ENCODE measurements at places on chromosomes 7 and 10.

- no peak for DNase-seq
These were observed 69.4 kb downstream of the VOPP1 start for GRCh38 chr7:55502858-55503440.

DNA sequence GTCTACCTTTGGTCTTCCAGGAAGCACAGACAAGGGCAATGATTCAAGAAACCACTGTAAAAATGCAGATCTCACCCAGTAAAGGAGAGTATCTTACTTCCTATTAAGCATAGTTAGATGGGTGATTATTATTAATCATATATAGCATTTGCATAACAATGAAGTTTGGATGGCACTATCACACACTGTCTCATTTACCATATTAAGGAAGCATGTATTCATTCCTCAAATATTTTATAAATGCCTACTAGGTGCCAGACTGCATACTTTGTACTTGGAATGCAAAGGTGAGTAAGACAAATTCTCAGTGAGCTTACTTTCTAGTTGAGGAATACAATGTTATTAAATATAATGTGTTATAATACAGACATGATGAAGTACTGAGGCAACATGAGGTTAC, 53.9 kb upstream of the SKAP2 start:
- no peak for DNase-seq

DNA sequence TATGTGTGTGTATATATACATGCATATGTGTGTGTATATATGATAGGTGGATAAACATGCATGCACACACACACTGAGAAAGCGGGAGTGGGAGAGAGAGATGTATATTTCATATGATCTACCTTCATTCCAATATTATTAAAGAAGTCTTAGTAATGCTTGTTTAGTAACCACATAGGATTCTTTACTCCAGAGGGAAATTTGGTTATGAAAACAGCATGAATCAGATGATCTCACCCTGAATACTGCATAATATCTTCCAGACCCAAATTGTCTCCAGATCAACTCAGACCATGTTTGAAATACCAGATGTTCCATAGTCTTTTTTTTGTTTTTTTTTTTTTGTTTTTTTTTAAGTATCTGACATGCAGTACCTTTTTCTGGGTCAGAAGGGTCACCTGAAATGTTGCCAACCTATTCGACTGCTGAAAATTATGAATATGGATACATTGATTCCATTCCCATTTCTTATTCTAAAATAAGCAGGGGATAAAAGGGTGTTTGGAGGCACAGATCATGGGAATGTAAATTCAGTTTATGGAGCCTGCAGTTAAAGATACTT, 17.4 kb downstream of the TES start:
- DNase-seq = no peak

GRCh38 chr10:75606203-75606779, 174.9 kb downstream of the LRMDA start:
- no peak for DNase-seq

DNA sequence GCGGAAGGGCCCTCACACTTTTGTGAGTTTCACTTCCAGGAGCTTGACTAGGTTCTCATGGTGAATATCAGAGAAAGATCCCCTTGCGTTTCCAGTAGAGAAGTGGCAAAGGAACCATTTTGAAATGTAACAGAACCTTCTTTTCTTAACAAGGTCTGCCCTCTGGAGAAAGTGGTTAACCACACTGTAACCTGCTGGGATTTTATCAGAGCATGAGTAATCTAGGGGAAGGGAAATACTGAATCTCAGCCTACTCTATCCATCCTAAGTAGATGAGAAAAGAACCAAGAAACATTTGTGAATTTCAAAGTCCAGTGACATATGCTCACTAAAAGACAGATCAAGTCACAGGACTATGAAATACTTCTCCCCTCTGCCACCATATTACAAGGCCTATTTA, 235.5 kb downstream of the ZEB1 start:
- no peak for DNase-seq

DNA sequence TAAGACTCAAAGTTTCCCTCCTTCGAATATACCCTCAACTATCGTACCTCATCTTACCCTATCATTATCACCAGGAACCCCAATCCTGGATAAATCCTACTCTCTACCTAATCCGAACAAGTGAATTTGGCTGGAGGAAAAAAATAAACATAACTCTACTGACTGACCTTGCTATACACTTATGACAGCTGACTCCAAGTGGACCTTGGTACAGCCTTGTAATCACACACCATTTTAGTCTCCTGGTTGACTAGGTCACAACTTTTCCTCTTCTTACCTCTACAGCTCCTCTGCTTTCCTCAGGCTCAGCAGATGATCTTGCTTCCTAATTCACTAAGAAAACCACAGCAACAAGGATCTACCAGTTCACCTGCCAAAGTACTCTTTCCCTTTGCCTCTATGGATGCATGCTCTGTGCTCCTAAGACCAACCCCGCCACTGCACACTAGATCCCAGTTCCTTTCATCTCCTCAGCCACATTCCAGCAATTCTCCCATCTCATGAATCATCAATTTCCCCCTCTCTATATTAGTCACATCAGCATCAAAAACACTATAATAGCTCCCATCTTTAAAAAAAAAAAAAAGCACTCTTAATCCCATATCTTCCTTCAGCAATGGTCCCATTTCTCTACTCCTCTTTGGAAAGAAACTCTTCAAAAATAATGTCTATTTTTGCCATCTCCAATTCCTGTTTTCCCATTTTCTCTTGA, 35.5 kb downstream of the COA1 start:
- no peak for DNase-seq

GRCh38 chr10:97861924-97862323, 12.3 kb downstream of the GOLGA7B start:
- DNase-seq = no peak

- DNase-seq = no peak
These were observed 1.1 kb downstream of the HNRNPA2B1 start for GRCh38 chr7:26199301-26200037.

- DNase-seq = no peak
These were observed 73.5 kb upstream of the DLX6 start for GRCh38 chr7:96931891-96932290.

GRCh38 chr7:26182706-26183105, 17.8 kb downstream of the HNRNPA2B1 start:
- no peak for DNase-seq

DNA sequence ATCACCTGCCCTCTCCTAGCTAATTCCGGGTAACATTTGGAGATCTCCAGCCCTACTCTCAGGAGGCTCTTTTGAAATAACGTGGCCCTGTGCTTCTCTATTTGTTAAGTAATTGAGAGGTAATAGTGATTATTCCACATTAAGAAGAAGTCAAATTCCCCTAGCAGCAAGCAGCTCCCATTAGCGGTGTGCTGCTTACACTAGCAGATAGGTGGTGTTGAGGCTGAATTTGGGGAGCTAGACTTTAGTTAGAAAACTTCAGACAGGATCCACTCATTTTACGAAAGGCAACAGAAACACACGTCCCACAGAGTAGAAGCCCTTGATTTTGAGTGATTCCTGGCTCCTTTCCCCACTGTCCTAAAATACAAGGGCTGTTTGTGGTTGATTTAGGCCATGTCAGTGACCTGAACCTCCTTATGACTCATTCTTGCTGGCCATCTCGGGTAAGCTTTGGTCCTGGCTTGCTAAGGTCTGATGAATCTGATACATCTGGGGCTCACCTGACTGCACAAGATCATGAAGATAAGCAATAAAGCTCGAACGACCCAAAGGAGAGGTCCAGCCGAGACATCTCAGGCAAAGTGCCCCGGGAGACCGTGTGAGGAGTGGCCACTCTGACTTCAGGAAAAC, 77.2 kb downstream of the FAM204A start:
- DNase-seq = no peak

DNA sequence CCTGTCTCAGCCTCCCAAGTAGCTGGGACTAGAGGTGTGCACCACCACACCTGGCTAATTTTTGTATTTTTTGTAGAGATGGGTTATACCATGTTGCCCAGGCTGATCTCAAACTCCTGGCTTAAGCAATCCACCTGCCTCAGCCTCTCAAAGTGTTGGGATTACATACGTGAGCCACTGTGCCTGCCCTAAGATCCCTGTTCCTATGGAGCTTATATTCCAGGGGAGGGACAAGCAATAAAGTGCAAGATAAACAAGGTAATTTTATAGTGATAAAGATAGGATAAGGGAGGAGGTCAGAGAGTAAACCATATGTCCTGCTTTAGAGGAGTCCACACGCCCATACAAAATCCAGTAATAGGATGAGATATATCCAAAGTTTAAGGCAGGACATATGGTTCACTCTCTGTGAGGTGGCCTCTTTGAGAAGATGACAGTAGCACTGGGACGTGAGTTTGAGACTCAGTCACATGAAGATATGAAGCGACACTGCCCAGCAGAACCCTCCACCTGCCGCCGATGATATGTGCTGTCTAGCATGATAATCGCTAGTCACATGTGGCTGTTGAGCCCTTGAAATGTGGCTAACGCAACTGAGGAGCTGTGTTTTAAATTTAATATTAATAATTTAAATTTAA, 113.5 kb upstream of the PDCD4 start:
- no peak for DNase-seq

- DNase-seq = no peak
These were observed 97.3 kb downstream of the DGKB start for GRCh38 chr7:14805105-14805719.

GRCh38 chr10:70809011-70809611, 6.6 kb upstream of the SGPL1 start:
- no peak for DNase-seq

DNA sequence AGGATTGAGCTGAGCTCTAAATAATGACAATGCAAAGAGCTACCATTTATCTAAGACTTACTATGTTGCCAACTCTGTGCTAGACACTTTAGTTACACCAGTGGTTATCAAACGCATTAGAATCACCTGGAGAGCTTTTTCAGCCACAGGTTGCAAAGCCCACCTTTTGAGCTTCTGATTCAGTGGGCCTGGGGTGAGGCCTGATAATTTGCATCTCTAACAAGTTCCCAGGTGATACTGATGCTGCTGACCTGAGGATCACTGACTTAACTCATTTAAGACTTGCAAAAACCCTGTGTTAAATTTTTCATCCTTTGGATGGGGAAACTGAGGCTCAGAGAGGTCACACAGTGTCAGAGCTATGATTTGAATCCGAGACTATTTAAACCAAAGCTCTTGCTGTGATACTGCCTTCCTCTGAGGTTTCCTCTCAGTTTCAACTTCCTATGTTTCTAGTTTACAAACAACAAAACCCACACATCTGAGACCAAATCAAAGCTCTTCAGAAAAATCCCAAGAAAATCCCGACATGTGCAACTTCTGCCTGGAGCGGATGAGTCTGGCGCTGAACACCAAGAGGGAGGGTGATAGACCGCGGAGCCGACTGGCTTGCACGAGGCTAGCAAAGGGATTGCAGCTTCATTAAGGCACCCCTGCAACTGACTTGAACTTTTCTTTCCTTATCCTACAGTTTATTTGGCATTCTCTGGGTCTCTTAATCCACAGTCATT, 124.9 kb downstream of the CYP26A1 start:
- no peak for DNase-seq

Data from CD8-positive, alpha-beta memory T cell (primary cell).